Muscle of leg (tissue), 16 donors: ENCODE measurements at places on chromosomes 1 and 21. TPM values are rescaled to one million over a fixed set of nuclear protein-coding genes. Genes with fewer than 3 reads are reported as not detected.

DNA sequence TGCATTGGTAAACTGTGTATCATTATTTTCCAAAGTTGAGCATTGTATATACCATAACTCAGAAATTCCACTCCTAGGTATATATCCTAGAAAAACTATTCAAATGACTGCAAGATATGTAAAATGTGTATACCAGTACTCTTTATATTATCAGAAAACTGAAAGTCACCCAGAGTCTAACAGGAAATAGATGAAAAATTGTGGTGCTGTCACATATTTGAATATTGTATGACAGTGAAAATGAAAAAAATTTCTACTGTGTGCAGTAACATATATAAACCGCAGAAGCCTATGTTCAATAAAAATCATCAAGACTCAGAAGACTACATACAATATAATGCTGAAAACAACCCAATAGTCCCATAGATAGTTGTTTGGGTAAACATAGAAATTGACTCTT is 74.4 kb upstream of the LYPLAL1 start:
- no peak for DNase-seq

- DNase-seq = no peak
Measured at GRCh38 chr1:178277793-178278530, 184.1 kb downstream of the RASAL2 start.

DNA sequence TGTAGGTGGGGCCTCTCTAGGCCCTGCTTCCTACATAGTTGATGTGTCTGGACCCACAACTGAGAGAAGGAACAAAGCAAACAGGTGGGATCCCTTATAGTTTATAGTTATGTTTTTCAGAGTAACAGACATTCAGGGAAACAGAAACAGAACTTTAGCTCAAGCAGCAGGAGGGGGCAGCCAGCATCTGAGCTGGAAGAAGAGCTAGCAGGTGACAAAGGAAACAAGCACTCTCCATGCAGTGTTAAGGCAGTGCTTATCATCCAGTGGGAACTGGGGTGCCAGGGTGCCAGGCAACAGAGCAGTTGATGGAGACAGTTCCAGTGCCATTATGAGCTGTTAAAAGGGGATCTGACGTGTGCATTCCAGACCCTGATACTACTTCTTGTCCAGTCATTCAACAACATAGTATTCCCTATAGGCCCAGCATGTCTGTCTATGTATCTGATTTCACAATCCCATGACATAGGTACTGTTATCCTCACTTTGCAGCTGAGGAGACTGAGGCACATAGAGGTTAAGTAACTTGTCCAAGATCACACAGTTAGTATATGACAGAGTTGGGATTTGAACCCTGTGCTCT is 13.5 kb downstream of the HIVEP3 start:
- no peak for DNase-seq

DNA sequence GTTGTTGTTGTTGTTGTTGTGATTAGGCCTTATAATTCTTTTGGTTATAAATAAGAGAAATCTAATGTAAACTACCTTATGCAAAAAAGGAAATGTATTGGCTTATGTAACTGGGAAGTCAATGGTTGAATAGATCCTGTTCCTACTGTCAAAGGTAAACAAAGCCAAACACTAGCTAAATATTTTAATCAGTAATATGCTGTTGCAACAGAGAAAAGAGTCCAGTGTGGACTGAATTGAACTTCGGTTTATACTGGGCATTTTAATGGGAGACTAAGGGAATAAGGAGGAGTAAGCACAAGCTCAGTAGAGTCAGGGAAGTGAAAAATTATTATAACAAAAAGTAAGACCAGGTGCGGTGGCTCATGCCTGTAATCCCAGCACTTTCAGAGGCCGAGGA is 15.4 kb downstream of the MSH4 start:
- no peak for DNase-seq

DNA sequence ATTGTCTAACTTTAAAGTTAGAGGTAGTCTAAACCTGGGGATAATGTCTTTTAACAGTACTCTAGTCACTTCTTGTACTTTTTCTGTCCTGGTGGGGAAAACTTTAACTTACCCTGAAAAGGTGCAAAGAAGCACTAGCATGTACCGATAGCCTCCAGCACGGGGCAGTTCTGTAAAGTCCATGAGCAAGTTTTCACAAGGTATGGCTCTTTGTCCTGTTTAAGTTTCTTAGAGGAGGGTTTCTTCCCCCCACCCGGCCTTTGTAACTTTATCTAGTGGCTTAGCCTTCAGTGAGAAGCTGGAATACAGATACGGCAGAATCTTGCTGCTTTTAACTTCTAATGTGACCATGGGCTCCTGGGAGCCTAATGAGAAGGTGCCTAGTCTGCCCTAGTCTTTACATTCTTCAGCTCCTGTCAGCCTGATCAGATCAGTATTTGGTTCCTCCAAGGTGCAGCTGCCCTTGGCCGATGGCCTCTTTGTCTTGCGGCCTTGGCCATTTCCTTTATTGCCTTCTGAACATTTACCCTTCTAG is 39.8 kb upstream of the CFAP126 start:
- no peak for DNase-seq

DNA sequence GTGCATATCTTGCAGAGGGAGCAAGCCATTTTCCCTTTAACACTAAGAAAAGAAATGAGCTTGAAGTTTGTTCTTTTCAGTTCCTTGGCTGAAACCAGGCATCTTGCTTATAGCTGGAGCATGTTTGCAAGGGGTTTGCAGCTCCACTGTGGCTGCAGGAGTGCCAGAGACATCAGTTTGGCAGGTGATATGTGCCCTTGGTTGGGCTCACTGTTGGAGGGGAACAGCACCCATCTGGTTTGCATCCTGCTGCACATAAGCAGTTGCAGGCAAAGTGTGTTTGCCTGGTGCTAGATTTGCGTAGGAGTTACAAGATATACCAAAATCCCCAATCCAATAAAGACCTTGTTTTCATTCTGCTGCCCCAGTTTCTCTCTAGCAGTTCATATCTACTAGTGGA is 47.8 kb upstream of the IKBKE start:
- no peak for DNase-seq

DNA sequence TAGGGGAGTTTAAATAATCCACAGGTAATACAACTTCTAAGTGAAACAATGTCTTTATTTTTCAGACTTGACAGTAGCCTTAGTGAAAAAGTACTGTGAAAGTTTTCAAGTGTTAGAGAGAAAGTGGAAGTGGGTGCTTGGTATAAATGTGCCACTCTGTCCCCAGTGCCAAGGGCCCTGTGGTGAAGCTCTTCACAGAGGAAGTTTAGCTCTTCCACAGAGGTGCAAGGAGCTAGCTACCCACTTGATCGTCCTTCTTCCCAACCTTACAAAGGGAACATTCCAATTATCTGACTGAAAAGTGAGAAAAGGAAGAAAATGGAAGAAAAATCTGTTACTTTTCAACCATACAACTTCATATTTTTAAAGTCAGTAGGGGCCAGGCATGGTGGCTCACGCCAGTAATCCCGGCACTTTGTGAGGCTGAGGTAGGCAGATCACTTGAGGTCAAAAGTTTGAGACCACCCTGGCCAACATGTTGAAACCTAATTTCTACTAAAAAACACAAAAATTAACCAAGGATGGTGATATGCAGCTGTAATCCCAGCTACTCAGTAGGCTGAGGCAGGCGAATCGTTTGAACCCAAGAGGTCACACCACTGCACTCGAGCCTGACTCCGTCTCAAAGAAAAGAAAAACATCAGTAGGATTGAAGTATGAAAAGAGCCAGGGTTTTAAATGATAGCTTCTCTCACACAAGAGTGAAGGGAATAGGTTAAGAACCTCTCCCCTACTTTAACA is 41.0 kb upstream of the PTPRC start:
- peak; percentile 5 for DNase-seq

The TLR5 gene
- total RNA-seq = 3.8 TPM

The CELA3A gene
- not detected for total RNA-seq
